H1 (cell line): ENCODE measurements at places on chromosomes 7 and 10.

DNA sequence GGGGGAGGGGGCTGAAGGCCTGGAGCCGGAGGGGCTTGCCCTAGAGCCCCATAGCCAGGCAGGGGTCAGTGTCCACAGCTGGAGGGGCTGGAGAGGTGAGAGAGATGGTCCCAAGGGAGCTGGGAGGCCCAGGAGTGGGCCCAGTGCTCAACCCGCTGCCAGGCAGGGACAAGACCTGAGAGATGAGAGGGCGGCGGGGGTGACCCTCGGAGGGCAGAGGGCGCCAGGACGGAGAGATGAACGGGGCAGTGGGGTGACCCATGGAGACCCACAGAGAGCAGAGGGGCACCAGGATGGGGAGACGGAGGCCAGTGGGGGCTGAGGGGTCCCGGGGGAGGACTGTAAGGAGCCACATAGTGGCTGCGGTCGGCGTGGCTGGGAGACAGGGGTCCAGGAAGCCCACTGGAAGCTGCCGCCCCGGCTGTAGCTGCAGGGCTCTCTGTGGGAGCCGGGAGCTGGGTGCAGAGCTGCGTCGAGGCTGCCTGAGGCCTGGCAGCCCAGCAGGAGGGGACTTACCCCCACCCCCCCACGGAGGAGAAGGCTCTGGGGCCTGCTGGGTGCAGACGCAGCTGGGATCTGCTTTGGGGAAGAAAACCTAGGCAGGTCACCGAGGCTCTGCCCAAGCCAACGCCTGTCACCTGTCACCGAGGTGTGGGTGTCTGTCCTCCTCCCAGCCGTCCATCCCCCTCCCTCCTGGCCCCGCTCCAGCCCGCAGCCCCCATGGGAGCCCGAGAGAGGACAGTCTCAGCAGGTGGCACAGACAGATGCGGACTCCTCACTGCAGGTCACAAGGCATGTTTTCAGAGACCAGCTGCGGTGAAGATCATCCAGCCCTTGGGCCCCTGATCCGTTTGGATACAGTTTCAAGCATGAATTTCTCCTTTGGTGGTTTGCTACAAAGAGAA, 25.1 kb downstream of the PWWP2B start:
- no peak for DNase-seq

DNA sequence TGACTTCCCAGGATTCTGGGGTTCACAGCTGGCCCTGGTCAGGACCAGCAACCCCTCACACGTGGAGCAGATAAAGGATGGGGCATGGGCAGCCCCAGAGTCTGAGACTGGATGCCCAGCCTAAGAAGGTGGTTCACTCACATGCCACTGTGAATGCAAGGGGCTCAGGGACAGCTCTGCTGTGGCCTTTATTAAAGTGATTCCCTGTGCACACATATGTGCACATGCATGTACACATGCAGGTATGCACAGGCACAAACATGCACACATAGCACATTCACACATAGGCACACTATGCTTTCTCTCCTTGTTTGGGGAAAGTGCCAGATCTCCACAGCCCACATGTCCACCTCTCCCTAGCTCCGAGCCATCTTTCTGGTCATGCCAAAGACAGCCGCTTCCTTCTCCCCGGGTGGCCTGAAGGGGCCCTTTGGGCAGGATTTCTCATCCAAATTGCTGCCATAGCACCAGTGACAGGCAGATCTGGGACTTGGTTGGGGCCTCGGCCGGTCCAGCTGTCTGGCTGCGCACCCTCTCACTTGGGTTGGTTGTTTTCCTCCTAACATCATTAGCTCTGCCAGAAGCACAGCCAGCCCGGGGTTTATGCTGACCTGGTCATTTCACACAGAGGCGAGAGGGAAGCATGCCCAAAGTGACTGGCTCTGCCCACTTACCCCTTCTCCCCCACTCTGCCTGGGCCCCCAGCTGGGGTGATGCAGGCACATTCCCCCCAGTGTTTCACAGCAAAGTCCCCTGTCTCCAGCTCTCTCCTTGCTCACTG, 1.4 kb downstream of the GCK start:
- DNase-seq, result no peak

- DNase-seq, result no peak
These were observed 35.0 kb downstream of the GFRA1 start for GRCh38 chr10:116237970-116238369.

GRCh38 chr10:113716109-113716910, 35.2 kb upstream of the PLEKHS1 start:
- DNase-seq, result no peak

DNA sequence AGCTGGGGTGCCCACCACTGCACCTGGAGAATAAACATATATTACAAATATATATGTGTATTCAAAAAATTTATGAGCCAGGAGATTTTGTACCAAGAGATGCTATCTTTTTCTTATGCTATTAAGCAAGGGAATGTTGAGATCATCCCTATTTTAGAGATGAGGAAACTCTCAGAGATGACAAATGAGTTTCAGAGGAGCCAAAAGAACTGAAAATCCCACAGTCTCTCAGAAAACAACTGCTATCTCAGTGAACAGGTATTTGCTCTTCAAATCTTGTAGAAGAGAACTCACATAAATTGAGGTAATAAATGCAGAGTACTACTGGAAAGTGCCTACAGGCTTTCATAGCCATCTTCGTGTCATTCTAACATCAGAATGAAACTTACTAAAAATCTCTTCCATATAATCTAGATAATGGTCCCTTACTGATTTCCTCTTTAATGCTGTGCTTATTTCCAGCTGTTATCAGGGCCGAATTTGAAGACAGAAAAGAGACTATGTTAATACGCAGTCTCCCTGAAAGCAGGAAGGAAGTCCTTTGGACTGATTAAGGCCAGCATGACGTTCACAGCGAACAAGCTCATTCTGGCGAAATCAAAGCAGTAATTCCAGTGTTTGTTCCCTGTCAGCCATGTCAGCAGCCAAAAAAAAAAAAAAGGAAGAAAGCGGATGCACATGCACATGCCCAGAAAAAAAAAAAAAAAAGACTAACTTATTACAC, 29.4 kb upstream of the ANAPC16 start:
- no peak for DNase-seq

- no peak for DNase-seq
These were observed 22.8 kb downstream of the MAD1L1 start for GRCh38 chr7:2209961-2210323.

DNA sequence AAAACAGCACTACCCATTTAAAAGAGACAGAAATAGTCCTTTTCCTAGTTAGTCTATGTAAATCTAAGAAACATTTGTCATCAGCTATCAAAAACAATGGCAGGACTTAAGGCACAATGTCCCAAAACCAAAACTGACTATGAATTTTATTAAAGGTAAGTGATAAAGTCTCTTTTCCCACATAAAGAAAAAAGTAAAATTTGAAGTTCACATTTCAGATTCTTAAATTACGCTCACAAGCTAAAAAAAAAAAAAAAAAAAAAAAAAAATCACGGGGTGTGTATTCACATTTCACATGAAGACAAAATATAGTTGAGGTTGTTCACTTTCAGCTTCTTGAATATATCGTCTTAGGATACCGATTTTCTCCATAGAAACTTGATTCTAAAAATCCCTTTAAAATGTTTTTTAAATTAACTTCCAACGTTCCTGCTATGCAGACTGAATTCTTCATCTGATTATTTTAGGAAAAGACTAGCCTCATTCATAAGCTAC, 1.6 kb downstream of the P4HA1 start:
- no peak for DNase-seq

GRCh38 chr7:157432957-157433576, 96.3 kb downstream of the DNAJB6 start:
- peak; percentile 77 for DNase-seq

- no peak for DNase-seq
These were observed 11.5 kb downstream of the FOXL3 start for GRCh38 chr7:301291-302053.

GRCh38 chr10:101233863-101234262, 4.6 kb upstream of the LBX1 start:
- no peak for DNase-seq

GRCh38 chr7:137801003-137801402, 45.8 kb downstream of the DGKI start:
- DNase-seq, result no peak

- no peak for DNase-seq
These were observed 45.2 kb upstream of the SPOCK2 start for GRCh38 chr10:72133517-72133916.

- DNase-seq, result no peak
These were observed 41.8 kb upstream of the PLCE1 start for GRCh38 chr10:93951905-93952304.

DNA sequence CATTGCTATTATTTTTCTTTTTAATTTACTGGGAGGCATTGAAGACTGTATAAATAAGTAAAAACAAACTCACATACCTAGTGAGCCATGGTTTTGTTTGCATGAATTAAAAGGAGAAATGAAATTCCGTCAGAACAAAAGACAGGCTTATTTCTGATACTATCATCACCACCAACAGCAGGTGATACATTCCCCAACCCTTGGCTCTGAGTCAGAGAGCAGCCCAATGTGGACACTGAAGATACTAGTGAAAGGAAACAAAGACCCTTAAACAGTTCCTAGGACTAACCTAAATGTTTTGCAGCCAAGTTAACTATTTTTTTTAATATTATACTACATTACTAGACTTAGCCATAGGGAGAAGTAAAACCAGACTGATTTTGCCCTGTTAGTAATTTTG, 31.6 kb downstream of the CHRM2 start:
- DNase-seq, result no peak

DNA sequence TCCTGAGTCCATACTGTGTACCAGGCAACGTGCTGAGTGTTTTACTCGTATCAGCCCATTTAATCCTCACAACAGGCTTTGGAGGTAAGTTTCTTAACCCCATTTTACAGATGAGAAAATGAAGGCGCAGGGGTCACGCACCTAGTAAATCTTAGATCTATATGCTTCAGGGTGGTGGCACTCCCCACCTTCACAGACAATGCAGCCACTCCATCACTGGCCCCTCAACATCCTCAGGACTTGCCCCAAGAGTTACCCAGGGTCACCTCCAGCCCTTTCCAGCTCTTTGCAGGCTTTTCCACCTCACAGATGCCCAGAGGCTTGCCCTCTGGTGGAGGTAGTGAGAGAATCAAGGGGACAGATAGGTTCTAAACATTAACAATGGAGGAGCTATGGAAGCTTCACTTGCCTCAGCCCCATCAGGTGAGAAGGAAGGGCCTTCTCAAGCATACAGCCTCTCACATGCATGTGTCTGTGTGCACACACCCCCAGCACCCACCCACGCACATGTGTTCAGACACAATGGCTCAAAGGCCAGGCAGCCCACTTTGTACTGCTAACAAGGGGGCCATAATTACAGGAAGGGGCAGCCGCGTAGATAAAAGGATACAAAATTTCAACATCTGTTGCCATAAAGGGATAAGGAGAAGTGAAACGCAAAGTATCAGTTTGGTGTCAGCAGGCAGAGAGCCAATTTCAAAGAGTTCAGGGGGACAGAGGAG, 29.1 kb downstream of the DPCD start:
- no peak for DNase-seq

- no peak for DNase-seq
These were observed 134.3 kb downstream of the TAX1BP1 start for GRCh38 chr7:27873981-27874957.

DNA sequence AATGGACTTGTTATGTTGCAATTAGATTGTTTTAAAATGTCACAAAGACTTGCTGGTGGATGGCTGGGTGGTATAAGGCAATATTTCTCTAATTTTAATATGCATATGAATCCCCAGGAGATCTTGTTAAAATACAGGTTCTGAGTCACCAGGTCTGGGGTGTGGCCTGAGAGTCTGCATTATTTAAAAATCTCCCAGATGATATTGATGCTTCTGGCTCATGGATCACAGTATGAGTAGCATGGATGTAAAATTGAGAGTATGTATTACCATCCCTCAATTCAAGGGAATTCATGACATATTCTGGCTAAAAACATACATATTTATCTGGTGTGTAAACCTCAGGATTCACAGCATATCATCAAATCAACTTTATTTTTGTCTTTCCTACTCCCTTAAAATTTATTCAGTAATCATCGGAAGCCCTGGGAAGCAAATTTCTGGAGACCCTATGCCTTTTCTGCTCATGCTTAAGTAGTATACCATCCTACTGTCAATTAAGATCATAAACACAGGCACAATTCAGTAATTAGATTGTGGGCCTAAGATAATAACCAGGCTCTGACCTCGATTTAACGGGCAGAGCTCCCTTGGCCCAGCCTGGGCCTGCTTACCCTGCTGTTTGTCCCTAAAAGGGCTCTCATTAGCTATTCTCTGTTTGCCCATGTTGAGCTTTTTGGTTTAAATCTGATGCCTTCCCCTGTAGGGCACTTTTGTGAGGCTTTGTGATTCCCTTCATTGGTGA, 29.6 kb upstream of the ICA1 start:
- no peak for DNase-seq

DNA sequence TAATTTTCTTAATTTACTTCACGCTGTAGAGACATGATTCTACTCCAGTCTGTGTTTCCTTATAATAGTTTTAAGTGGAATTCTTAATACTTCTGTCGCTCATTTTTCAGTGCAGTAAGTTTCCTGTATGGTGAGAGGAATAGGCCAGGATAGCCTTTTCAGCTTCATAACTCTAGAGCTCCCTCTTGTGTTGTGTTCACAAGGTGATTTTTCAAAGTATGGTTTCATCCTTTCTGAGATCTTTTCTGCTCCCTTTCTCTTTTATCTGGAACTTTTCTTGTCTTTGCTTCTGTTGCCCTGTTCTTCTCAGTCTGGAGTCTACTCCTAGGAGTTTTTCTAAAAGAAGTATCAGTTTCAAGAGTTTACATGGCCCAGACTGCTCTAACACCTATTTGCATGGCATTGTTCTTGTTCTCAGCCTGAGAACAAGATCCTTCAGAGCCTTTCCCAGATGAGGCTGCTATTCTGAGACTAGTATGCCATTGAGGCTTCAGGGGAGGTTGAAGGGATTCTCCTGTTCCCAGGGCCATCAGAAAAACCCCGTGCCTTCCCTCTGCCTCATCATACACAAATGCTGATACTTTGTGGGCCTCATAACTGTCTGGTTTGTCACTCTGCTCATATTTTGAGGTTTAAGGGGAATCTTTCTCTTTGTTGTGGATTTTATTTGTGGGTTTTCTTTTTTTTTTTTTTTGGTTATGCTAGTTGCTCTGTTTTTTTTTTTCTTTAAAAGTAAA, 21.8 kb downstream of the NET1 start:
- no peak for DNase-seq

DNA sequence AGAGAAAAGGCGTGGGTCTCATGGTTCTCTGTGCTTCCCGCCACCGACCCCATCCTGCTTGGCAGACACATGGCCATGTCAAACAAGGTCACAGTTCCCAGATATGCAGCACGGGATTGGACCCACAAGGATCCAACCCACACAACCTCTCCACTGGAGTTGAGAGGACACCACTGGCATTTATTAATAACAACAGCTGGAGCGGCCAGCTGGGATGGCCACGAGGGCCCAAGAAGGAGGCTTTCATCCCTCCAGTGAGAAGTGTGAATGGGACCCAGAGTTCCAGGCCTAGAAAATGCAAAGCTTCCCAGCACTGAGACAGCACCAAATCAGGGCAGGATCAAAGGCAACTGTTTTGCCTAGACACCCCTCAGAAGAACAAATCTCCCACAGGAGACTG, 31.5 kb downstream of the FGFR2 start:
- DNase-seq, result no peak

- DNase-seq, result no peak
These were observed 162.6 kb downstream of the KLF6 start for GRCh38 chr10:3622427-3622826.

- DNase-seq, result no peak
These were observed 34.2 kb upstream of the ZNRF2 start for GRCh38 chr7:30249986-30250774.
